Epithelial cell of esophagus (primary cell): ENCODE measurements at places on chromosomes 1 and 21.

DNA sequence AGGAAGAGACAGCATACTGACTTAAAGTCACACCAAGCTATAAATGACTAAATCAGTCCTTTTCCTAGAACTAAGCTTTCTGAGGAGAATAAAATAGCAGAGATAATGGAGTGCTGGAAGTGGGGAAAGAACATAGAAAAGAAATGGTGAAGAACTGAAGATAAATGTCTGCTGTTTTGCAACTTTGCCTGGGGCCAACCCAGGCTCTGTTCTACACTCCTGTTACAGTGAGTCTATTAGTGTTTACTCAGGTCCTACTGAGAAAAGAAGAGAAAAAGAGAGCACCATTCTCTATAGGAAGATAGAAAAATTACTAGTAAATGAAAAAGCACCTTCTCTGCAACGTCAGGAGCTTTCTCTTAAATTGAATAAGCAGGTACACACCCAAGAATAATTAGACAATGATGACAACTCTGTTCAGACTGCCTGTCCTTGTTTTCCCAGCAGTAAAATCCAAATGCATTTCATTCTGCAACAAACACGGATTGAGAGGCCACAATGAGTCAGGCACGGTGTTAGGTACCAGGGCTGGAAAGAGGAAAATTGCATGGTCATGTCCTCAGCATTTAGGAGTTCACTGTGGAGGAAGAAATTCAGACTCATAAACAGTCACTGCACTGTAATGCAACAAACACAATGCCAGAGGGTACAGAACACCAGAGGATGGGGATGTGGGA is 139.4 kb upstream of the CAMK1G start:
- DNase-seq, result peak; percentile 59

GRCh38 chr1:84975035-84975434 is 21.9 kb downstream of the MCOLN2 start:
- no peak for DNase-seq

- no peak for DNase-seq
These were observed 22.3 kb downstream of the BTG3 start for GRCh38 chr21:17590430-17590829.

DNA sequence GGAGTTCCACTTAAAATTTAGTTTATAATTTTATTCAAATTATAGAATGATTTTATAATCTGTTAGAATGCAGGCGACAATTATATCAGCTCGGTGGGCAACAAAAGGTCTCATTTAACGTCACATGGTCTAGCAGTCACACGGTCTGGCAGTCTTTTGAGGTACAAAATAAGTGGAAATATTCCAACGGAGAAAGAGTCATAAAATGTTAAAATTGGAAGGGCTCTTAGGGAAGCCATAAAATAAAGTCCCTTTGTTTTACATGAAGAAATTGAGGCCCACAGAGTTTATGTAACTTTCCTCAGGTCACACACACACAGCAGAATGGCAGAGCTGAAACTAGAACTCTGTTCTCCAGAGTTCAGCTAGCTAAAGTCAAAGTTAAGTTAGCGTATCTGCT is 84.4 kb upstream of the QSOX1 start:
- DNase-seq, result no peak

- no peak for DNase-seq
These were observed 41.0 kb downstream of the MFSD2A start for GRCh38 chr1:39995973-39996393.

- no peak for DNase-seq
These were observed 141.7 kb downstream of the NPHP4 start for GRCh38 chr1:5850503-5850902.

DNA sequence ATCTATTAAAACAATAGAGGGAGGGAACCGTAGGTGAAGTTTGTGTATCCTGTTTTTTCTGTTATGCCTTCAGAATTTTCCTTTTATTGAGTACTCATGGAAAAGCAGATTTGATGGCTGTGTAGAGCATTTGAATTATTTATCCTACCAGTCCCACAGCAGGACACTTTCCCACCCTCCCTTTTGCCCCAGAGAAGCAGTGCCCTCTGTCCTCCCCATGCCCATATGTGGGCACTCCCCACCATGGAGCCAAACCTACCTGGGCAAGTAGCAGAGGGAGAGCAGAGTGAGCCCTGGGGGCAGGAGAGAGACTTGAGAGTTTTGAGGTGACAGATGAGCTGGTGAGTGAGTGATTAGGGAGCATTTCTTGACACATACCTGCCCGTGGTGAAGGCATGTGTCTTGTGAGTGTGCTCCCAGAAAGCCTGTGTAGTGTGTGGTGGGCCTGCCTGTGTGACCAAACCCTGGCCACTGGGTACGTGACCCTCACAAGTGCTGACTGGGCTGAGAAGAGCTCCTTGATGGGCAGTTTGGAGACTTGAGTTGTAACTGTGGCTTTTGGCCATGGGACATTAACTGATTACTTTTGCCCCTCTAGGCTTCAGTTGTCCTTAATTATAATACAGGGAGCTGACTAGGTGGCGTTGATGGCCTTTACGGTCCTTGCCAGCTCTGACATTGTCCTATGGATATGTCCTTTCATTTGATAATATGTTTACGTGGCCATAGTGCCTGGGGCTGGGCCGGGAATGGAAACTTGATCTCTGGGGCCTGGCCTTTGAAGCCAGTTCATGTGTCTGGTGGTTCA is 3.6 kb downstream of the PSEN2 start:
- no peak for DNase-seq

DNA sequence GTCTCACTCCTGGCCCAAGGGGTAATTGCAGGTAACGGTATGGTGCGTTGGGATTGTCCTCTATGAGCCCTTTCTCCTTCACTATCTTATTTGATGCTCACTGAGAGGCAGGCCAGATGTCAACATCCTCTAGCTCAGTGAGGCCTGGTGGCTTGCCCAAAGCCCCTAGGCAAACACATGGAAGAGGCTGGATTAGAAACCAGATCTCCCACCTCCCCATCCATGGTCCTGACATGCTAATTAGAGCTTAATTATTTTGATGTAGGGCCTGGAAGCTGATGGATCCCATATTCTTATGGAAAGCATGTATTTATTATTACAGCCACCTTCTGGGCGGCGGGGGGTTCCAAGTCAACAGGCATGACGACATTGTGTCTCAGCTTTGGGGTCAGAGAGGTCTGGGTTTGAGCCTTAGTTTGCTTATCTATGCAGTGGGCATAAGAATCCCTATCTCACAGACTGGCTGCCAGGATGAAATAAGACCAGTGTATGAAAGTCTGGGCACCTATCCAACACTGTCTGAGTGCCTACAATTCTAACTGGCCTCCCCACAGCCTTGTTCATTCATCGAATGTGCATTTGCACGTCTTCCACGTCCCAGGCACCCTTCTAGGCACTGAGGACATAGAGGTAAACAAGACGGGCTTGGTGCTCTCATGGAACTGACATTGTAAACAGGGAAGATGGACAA is 6.2 kb downstream of the SMPDL3B start:
- DNase-seq, result no peak

DNA sequence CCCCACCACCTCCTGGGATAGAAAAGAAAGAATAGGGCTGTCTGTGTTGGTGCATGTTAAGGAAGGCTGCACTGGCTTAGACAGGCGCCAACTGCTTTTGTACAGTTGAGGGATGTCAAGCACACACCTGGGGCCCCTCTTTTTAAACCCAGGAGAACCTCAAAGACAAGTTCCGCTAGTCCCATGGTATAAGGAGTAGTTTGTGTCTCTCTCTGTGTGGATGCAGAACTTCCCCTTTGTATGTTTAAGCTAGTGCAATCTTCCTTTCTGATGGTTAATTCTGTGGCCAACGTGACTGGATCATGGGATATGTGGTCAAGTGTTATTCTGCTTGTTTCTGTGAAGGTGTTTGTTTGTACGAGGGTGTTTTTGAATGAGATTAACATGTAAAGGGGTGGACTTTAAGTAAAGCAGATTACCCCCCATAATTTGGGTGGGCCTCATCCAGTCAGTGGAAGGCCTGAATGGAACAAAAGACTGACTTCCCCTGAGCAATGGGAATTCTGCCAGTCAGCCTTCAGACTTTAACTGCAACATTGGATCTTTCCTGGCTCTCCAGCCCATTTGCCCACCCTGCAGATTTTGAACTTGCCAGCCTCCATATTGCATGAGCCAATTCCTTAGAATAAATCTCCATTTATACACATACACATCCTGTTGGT is 9.5 kb upstream of the DUSP10 start:
- DNase-seq, result no peak

DNA sequence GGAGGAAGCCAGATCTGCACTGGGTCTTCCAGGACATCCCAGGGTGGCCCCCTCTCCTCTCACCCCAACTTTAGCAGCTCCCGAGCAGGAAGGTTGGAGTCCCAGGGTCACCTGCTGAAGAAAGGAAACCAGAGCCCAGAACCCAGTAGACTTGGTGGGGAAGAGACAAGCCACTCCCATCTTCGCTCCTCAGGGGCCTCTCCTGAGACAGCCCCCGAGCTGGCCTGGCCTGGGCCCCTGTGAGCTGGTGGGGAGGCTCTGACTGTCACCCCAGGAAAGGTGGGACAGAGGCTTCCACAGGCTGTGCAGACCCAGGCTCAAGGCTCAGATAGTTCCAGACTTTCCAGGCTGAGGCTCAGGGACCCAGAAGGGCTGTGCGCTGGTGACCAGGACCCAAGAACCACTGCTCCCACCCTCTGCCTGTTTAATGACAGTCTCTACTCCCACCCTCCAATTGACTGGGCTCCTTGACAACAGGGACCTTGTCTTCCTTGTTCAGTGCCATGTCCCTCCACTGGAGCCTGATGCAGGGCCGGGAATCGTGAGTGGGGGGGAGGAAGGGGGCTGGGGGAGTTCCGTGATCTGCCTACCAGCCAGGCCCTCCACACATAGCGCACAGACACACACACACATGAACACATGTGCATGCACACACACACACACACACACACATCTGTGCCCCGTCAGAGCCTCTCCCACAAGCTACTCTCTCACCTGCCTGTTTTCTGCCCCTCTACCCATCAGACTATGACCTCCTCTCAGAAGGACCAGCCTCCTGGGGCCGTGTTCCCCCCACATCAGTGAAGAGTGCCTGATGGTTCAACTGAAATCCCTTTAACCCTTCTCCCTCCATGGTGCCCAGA is 401.2 kb downstream of the MATN1 start:
- DNase-seq, result no peak

GRCh38 chr1:67159233-67159632 is 7.0 kb upstream of the IL23R start:
- DNase-seq, result peak; percentile 91

DNA sequence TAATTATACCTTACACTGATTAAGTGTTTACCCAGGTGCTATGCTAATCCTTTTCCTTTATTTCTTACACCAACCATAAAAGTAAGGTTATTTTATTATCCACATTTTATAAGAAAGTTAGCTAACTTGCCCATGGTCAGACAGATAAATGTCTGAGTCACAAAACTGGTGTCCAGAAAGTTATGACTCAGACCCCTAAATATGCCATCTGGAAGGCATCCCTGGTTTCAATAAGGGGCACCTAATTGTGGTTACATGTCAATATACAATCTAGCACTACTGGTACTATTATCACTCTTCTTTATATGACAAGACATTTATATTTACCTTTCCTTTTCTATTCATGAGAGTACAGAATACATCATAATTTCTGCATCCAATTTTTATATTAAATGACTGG is 496.5 kb upstream of the ADGRL2 start:
- DNase-seq, result peak; percentile 54

DNA sequence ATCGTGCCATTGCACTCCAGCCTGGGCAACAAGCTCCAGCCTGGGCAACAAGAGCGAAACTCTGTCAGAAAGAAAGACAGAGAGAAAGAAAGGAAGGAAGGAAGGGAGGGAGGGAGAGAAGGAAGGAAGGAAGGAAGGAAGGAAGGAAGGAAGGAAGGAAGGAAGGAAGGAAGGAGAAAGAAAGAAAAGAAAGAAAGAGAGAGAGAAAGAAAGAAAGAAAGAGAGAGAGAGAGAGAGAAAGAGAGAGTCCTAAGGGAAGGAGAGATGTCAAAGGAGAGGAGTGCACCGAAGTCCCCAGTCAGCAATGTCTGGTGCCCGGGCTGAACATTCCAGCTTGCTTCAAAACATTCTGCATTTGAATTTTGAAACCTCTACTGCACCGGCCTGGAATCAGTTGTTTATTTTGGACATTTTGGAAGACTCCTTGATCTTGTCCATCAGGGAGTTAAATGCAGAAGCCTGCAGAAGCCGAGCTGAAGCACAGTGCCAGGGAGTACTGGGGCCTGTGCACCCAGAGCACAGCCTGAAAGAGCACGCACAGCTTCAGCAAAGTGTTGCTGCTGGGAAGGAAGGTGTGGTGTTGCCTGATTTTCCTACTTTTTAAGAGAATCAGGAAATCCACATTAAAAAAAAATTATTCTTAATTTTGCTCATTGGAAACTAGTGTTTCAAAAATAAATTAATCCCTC is 3.7 kb upstream of the IGSF3 start:
- DNase-seq, result no peak

GRCh38 chr1:43276673-43277072 is 6.9 kb downstream of the TMEM125 start:
- DNase-seq, result no peak

- DNase-seq, result no peak
These were observed 101.0 kb downstream of the NGF start for GRCh38 chr1:115237023-115237422.

DNA sequence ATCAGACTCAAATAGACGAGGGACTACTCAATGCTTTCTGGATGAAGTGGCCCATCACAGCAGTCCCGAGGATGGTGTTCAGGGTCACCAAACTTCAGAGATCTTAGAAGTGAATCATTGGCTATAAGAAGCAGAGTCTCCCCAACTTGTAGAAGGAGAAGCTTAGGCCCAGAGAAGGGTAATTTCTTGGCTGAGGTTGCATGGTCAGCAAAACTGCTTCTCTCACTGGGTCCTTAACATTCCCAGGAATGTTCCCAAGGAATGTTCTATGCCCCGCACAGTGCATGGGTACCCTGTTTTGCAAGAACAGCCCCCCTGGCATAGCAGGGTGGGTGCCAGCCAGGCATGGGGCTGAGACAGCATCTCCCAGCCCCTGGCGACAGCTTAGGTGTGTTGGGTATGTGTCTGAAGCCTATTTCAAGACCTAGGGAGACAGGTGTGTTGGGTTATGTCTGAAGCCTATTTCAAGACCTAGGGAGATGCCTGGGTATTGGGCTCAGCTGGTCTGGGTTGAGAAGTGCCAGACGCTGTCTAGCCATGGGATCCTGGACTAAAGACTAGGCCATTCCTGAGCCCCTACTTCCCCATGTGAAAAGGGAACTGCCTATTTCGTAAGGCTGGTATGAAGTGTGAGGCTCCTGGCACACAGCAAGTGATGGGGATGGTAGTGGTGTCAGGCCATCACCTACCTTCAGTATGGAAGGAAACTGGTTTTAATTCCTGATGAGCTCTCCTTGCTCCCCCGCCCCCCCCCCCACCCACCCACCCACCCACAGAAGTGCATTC is 26.1 kb downstream of the PADI6 start:
- DNase-seq, result no peak

DNA sequence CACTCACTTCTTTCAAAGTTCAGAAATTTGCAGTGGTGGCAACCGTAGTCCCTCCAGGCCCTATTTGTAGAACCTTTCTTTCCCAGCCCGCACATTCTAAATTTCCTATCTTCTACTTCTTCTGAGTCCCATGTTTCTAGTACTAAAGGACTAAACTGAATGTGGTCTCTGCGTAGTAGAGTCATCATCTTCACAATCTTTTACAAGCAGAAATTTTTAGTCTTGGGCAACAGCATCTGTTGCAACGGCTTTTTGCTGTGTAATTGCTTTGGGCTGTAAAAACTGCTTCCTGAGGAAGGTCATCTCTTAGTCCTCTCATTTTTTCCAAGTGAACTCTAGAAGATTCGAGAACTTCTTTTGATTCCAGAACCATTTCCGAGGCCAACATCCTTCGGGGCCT is 23.9 kb downstream of the VAV3 start:
- DNase-seq, result no peak

GRCh38 chr1:243179720-243180119 is 75.4 kb downstream of the CEP170 start:
- no peak for DNase-seq

GRCh38 chr1:98251497-98251896 is 330.7 kb upstream of the DPYD start:
- DNase-seq, result no peak
